ENCODE measurements at places on chromosomes 1 and 21.

GRCh38 chr1:91440847-91441246 lies 36.2 kb upstream of the HFM1 start:
- H3K4me1 ChIP-seq = no peaks in the 10 kb centered on the region
- no peak overlapping the region for H3K4me3 ChIP-seq
- peaks cover 6% of the 10 kb centered on the region for H3K36me3 ChIP-seq
- H3K27me3 ChIP-seq = no peaks in the 10 kb centered on the region

DNA sequence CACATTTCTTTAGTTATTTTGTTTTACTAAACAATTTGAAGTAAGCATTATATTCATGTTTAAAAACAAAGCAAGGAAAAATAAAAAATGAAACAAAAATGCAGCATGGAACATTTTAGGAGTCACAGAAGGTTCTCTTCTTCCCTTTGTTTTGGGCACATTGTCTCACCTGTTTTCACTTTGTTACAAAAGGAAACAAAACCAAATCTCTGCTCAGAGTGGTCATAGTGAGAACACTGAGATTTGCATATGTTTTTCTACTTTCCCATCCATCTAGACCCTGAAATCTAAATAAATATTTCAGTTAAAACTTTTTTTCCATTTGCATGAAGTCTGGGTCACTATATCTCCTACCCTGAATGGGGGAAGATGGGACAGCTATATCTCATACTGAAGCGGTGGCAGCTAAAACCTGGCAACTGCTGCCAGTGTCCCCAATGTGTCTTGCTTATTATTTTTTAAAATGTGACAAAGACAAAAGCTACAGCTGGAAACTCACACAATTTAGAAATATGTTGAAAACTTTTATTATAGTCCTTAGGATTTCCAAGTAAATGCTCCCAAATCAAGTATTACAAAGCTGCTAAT lies 3.5 kb downstream of the EXOC8 start:
- H3K27me3 ChIP-seq = no peaks in the 10 kb centered on the region
- H3K36me3 ChIP-seq = peaks cover 3% of the 10 kb centered on the region
- H3K27ac ChIP-seq = no peak overlapping the region
- peaks cover 8% of the 10 kb centered on the region for H3K4me1 ChIP-seq

- no peak within 1 kb of the TSS for H3K27ac ChIP-seq
- H3K4me3 ChIP-seq = peak within 1 kb of the TSS; percentile 65
- H3K27me3 ChIP-seq = no peaks in the 10 kb centered on the region
- DNase-seq = peak; percentile 34
- no peaks in the 10 kb centered on the region for H3K4me1 ChIP-seq
- H3K36me3 ChIP-seq = no peaks in the 10 kb centered on the region
Observed at GRCh38 chr21:45542242-45542666, at the start of gene SLC19A1. Gene SLC19A1 (minus strand): TSS chr21:45542440. CDS start chr21:45537959, 4,481 bp downstream.

- no peaks in the 10 kb centered on the region for H3K4me1 ChIP-seq
- no peaks in the 10 kb centered on the region for H3K36me3 ChIP-seq
- no peaks in the 10 kb centered on the region for H3K27me3 ChIP-seq
- no peak overlapping the region for H3K27ac ChIP-seq
Observed at GRCh38 chr1:170624146-170624545, 39.8 kb upstream of the PRRX1 start.

- DNase-seq = no peak
- no peak overlapping the region for H3K27ac ChIP-seq
- H3K4me3 ChIP-seq = no peak overlapping the region
- no peaks in the 10 kb centered on the region for H3K27me3 ChIP-seq
- no peaks in the 10 kb centered on the region for H3K4me1 ChIP-seq
Observed at GRCh38 chr1:188065917-188066316, 1237.2 kb downstream of the PLA2G4A start.

DNA sequence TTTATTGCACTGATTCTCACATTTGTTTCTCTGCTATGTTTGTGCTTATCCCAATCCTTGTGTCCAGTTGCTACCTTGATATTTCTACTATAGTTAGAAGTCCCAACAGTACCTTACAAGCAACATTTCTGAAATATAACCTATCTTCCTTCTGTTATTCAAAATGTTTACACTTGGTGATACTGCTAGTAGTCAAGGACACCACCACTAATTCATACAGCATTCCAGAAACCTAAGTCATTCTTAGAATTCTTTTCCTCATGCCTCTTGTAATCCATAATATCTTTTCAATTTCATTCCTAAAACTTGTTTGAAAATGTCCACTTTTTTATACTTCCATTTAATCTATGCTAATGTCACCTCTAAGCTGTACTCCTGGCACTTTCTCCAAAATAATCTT lies 2132.1 kb downstream of the NCAM2 start:
- peaks cover 5% of the 10 kb centered on the region for H3K36me3 ChIP-seq
- H3K27ac ChIP-seq = no peak overlapping the region
- no peaks in the 10 kb centered on the region for H3K27me3 ChIP-seq
- H3K4me3 ChIP-seq = no peak overlapping the region
- DNase-seq = no peak

DNA sequence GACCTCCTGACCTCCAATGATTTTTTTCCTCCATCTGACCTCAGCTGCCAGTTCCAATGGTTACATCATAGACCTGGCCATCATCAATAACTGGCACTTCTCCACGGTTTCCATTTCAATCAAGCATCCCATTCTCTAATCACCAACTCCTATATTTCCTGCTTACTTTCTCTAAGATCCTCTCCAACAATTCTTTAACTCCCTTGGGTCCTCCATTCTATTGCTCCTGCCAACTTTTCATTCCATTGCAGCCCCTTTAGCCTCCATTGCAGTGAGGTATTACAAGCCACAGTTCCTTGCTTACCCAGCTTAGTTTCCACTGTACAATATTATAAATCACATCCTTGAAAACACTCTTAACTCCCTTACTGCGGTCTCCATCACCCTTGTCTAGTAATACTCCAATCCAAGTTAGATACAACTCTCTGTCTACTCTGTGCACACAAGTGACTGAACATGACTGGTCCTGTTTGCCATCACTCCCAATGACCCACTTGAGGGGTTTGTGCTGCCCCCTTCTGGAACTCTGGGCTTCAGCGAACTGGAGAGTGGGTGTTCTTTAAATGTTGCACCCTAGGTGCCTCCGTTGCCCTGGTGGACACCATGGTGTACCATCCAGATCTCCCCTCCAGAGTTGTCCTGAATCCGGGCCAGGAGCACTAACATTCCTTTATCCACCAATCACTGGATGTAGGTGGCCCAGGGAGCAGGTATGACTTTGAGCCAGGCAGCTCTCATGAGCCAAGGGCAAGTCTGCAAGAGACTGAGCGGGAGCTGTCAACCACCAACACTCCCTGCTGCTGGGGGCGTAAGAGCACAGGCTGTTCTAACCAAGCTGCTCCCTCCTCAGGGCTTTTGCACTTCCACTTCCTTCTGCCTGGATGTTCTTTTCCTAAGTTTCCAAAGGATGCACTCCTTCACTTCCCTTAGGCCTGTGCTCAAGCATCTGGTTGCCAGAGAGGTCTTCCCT lies 3.7 kb upstream of the FNDC7 start:
- peak; percentile 75 for DNase-seq
- H3K36me3 ChIP-seq = no peaks in the 10 kb centered on the region
- no peak overlapping the region for H3K4me3 ChIP-seq
- H3K27me3 ChIP-seq = no peaks in the 10 kb centered on the region
- no peaks in the 10 kb centered on the region for H3K4me1 ChIP-seq

DNA sequence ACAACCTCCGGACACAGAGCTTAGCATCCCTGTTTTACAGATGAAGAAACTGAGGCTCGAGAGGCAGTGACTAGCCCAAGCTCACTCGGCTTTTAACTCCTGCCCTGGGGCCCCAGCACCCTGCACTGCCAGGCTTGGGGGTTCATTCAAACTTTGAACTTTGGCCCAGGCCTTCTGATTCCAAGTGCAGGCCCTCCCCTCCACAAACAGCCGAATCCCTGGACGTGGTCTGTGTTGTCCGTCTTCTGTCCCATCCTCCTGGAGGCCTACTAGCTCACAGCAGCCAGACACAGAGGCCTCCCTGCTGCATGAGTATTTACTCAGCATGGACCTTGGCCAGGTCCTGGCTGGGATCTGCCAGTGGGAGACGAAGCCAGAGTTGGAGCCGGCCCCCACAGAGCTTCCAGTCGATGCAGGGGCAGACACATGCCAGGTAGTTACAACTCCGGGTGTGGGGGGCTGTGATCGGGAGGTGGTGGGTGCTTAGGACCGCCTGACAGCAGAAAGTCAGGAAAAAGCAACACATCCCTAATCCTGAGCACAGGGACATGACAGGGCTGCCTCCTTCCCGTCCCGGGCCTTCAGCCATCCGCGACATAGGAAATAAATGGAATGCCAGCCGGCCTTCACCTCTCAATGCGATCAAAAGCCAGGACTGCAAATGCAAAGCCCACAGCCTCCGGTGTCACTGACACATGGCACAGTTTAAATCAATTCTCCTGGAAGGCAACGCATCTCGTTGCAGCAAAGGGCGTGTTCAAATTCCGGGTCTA lies 7.4 kb downstream of the IFFO2 start:
- peaks cover 8% of the 10 kb centered on the region for H3K4me1 ChIP-seq
- H3K4me3 ChIP-seq = peak overlapping the region; percentile 60
- H3K36me3 ChIP-seq = no peaks in the 10 kb centered on the region
- H3K27me3 ChIP-seq = no peaks in the 10 kb centered on the region
- no peak for DNase-seq

DNA sequence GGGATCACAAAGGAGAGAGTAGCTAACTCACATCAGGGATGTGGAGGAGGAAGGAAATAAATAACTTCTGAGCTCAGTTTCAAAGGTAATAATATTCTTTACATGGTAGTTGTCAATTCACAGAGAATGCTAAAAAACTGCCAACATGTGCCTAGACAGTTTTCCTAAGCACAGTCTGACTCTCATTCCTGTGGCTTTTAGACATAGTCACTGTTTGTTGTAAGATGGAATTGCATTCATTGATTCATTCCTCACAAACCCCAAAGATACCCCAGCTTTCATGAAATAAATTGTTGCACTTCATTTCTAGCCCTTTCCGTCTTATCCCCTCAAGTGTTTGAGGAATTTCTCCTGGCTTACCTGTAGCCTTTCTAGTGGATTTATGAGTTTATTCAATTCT lies 263.9 kb downstream of the NTNG1 start:
- H3K36me3 ChIP-seq = no peaks in the 10 kb centered on the region
- no peak for DNase-seq
- no peaks in the 10 kb centered on the region for H3K27me3 ChIP-seq
- no peak overlapping the region for H3K4me3 ChIP-seq
- no peaks in the 10 kb centered on the region for H3K4me1 ChIP-seq
- H3K27ac ChIP-seq = no peak overlapping the region

DNA sequence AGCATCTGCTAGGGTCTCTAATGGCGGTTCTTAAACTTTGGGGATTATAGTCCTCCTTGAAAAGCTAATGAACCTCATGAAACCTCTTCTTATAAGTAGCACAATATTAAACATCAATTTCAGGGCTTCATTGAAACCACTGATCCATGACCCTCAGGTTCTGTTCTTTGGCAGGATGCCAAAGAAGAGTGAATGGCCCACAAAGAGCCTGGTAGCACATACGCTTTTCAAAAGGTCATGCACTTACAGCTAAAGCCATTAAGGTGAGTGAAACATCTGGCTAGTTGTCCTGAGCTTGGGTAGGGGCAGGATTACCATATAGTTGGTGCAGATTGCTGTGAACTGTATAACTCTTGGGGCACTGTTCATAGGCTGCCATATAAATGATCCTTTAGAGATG lies 42.3 kb downstream of the MDM4 start:
- no peak overlapping the region for H3K4me3 ChIP-seq
- H3K4me1 ChIP-seq = peaks cover 3% of the 10 kb centered on the region
- no peaks in the 10 kb centered on the region for H3K27me3 ChIP-seq
- H3K27ac ChIP-seq = no peak overlapping the region
- no peak for DNase-seq

- no peaks in the 10 kb centered on the region for H3K36me3 ChIP-seq
- no peaks in the 10 kb centered on the region for H3K4me1 ChIP-seq
- no peak overlapping the region for H3K27ac ChIP-seq
- no peaks in the 10 kb centered on the region for H3K27me3 ChIP-seq
- DNase-seq = no peak
- no peak overlapping the region for H3K4me3 ChIP-seq
Observed at GRCh38 chr1:177200290-177200689, 29.5 kb downstream of the BRINP2 start.

DNA sequence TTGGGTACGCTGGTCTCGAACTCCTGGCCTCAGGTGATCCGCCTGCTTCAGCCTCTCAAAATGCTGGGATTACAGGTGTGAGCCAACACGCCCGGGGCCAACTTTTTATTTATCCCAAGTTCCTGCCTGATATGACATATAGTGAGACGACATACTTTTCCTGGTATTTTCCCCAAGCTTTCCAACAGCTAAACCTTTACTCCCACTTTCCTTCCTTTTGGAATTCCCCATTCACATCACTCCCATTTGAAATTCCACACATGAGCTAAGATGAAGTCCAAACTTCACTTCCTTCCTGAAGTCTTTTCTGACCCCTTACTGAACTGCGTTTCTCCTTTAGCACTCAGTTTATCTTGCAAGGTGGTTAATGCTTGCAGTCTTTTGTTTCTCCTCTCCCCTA lies 64.1 kb downstream of the S1PR1 start:
- no peaks in the 10 kb centered on the region for H3K36me3 ChIP-seq
- H3K4me1 ChIP-seq = no peaks in the 10 kb centered on the region
- H3K27me3 ChIP-seq = no peaks in the 10 kb centered on the region

DNA sequence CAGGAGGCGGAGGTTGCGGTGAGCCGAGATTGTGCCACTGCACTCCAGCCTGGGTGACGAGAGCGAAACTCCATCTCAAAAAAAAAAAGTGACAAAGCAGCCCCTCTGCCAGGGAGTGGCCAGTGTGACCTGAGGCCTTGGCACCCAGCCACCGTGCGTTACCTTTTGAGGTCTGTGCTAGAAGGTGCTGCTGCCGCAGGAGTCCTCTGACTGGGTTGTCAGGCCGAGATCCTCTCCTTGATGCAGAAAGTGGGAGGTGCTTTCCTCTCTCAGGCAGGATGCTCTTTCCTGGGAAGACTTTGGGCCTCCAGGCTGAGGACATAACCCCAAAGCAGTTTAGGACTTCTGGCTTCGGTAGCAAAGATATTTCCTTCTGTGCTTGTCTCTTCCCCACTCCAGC lies 280.5 kb upstream of the VAMP3 start:
- no peaks in the 10 kb centered on the region for H3K27me3 ChIP-seq
- H3K4me1 ChIP-seq = no peaks in the 10 kb centered on the region
- H3K27ac ChIP-seq = no peak overlapping the region
- H3K36me3 ChIP-seq = no peaks in the 10 kb centered on the region
- DNase-seq = no peak

GRCh38 chr1:225882694-225883615 lies 775 bp upstream of the TMEM63A start:
- DNase-seq = peak; percentile 59
- H3K27me3 ChIP-seq = no peaks in the 10 kb centered on the region
- no peak overlapping the region for H3K27ac ChIP-seq

DNA sequence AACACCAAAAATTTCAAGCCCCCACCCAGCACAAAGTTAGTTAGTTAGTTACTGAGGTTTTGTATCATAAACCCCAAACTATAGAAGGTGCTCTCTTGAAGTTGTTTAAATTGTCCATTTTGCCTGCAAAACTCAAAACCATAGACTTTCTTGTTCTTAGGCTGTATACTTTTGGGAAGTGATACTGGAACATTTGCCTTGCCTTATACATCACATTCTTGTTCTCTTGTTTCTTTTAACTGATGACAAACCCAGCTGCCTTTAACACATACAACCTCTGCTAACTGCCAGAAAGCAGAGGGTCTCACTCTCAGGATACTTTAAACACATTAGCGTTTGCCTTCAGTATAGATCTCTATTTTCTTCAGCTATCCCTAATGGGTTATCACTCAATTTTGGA lies 570.5 kb downstream of the MRPL39 start:
- H3K4me3 ChIP-seq = no peak overlapping the region
- H3K4me1 ChIP-seq = 0 out of 2 replicates have a peak, but pooled peaks cover 2% of the 10 kb centered on the region
- no peak overlapping the region for H3K27ac ChIP-seq
- DNase-seq = no peak

Data from H9 (cell line).